ENCODE measurements at places on chromosomes 16 and 17. TPM values are rescaled to one million over a fixed set of nuclear protein-coding genes. Genes with fewer than 3 reads are reported as not detected.

- H3K27ac ChIP-seq, result no peak overlapping the region
- peaks cover 16% of the 10 kb centered on the region for H3K4me1 ChIP-seq
- H3K27me3 ChIP-seq, result no peaks in the 10 kb centered on the region
- no peak for DNase-seq
- H3K36me3 ChIP-seq, result no peaks in the 10 kb centered on the region
Observed at GRCh38 chr17:40515011-40515410, 13.6 kb upstream of the TNS4 start.

DNA sequence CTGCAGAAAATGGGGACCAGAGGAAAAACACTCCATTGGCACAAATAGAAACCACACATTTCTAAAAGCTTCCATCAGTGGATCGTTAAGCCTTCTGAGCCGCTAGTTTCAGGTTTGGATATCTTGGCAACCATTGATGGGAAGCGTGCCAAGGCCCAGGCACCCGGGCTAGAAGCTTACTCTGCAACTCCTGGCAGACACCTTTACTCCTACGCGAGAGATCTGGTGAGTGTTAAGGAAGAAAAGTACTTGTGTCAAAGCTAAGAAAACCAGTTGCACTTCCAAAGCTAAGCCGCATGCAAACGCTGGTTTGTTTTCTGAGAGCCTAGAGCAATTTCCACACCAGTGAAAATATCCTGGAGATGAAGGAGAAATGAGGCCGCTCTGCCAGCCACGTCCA, 472.4 kb downstream of the PMP22 start:
- DNase-seq, result no peak
- H3K27ac ChIP-seq, result no peak overlapping the region
- no peaks in the 10 kb centered on the region for H3K4me1 ChIP-seq
- H3K36me3 ChIP-seq, result no peaks in the 10 kb centered on the region

DNA sequence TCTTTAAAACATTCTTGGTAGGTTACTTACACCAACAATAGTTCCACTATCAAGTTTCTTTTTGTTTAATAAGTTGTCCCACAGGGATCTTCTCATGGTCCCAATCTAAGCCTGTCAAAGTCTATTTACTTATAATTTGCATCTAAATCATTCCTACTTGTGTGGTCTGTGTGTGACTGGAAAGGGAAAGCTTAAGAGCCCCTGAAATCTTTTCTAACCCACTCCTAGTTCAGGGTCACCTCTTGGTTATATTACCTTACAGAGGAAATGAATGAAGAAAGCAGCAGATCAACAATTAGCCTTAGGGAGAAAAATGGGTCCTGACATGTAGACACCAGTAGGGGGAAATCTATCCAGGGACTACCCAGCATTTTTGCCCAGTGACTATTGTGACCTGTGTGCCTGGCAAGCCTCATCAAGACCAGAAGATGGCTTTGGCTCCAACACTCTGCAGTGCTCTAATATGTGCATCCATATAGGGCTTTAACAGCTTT, 110.4 kb upstream of the HAS3 start:
- no peak overlapping the region for H3K4me3 ChIP-seq
- no peak for DNase-seq
- no peaks in the 10 kb centered on the region for H3K27me3 ChIP-seq
- H3K27ac ChIP-seq, result no peak overlapping the region
- no peaks in the 10 kb centered on the region for H3K4me1 ChIP-seq

DNA sequence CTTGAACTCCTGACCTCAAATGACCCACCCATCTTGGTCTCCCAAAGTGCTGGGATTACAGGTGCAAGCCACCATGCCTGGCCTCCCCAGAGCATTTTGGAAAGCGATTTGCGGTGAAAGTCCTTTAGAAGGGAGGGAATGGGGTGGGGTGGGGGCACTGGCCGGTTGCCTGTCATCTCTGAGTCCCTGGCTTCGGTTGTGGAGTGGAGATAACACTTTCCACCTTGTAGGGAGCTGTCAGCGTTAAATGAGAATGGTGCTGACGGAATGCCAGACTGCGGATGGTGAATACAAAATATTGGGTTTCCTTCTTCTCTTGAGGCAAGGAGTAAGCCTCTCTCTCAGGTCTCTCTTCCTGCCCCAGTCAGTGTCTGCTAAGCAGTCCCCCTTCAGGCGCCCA, 5.2 kb upstream of the WNT3 start:
- H3K4me3 ChIP-seq, result no peak overlapping the region
- peaks cover 15% of the 10 kb centered on the region for H3K4me1 ChIP-seq
- no peak overlapping the region for H3K27ac ChIP-seq
- peaks cover 82% of the 10 kb centered on the region for H3K27me3 ChIP-seq

Gene NSRP1
- total RNA-seq, result 26.9 TPM

Data from left ventricle myocardium inferior (tissue), 1 donor.